CD4-positive, alpha-beta T cell treated with Interleukin-2 at 100 ng/mL for 4 hours (primary cell): ENCODE measurements at places on chromosomes 2 and 18.

- peak; percentile 63 for DNase-seq
Observed at GRCh38 chr2:72993147-72993932, 76.0 kb downstream of the EMX1 start.

GRCh38 chr2:144409241-144409640 lies 110.7 kb downstream of the ZEB2 start:
- no peak for DNase-seq

GRCh38 chr2:140353541-140353940 lies 1573.4 kb upstream of the NXPH2 start:
- DNase-seq = no peak

DNA sequence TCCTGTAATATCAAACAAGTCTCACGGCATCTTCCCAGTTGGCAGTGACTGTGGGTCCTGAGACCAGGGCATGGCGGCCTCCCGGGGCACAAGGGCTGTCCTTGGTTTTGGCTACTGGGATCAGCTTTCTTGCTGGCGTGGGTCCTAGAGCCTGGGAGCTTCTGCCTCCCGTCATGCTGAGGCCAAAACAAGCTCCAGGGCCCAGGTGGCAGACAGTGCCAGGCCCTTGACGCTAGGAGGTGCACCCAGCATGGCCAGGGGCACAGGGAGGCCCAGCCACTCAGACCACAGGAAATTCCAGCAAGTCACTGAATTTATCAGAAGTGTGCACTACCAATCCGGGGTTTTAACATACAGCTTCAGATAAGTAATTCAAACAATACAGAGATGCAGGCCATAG lies 184.7 kb downstream of the EIPR1 start:
- no peak for DNase-seq

GRCh38 chr2:3539836-3540235 lies 18.3 kb downstream of the RNASEH1 start:
- no peak for DNase-seq
